ENCODE measurements at places on chromosomes 13 and 19. TPM values are rescaled to one million over a fixed set of nuclear protein-coding genes. Genes with fewer than 3 reads are reported as not detected.
A peak's percentile ranks its signal among the peaks of the same experiment; 100 is the strongest.

Gene CGB1
- total RNA-seq = not detected

Gene BEST2
- not detected for total RNA-seq

Gene PSG2
- not detected for total RNA-seq

Gene TMEM59L
- 2.0 TPM for total RNA-seq

Gene SLC7A10
- total RNA-seq = 24.2 TPM

Gene SLC7A9
- 0.29 TPM for total RNA-seq

Gene PCSK4
- 0.96 TPM for total RNA-seq

Gene KIR3DL1
- total RNA-seq = not detected

Gene SLC10A2
- not detected for total RNA-seq

Gene FNDC3A
- 40.7 TPM for total RNA-seq

Gene SULT2A1
- total RNA-seq = not detected

Gene DDX49
- 49.1 TPM for total RNA-seq

- DNase-seq = no peak
Measured at GRCh38 chr13:45809801-45810394, 41.7 kb downstream of the SIAH3 start.

GRCh38 chr13:45374917-45375316 is 33.9 kb upstream of the TPT1 start:
- peak; percentile 30 for DNase-seq

GRCh38 chr13:31046711-31047279 is 114.3 kb downstream of the TEX26 start:
- peak; percentile 59 for DNase-seq

DNA sequence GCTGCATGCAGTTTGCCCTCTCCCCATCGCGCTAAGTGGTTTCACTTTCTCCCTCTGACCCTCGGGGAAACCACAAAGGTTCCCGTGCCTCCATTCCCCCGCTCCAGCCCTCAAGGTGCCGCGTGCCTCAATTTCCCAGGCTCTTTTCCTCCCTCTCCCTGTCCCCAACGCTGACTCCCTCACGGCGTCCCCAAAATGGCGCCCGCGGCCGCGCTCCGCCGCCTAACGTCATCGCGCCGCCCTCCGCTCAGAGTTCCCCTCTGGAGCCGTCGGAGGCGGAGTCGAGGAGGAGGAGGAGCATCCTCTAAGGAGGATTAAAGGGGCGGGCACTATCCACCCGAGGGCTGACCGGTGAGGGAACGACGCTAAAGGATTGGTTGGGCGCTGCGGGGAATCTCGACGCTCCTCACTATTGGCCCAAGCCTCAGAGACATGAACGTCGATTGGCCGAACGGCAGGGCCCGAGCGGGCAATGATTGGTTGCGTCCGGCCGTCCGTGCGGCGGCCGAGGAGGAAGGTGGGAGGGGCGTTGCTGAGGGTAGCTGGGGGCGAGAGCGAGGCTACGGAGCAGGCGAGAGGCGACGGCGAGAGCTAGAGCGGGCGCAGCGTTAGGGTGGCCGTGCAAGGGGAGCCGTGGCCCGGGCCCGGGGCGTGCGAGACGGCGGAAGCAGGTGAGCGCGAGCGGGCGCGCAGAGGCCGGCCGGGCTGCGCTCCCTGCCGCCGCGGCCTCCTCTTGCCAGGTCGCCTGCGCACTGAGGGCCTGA is at the start of gene ZNF574:
Gene ZNF574 (plus strand): TSS at position 551 of the 764 bp plus-strand sequence. CDS start 2,441 bp downstream, outside the sequence.
- peak; percentile 99 for DNase-seq

- no peak for DNase-seq
Measured at GRCh38 chr13:110012102-110012739, 225.8 kb upstream of the IRS2 start.

DNA sequence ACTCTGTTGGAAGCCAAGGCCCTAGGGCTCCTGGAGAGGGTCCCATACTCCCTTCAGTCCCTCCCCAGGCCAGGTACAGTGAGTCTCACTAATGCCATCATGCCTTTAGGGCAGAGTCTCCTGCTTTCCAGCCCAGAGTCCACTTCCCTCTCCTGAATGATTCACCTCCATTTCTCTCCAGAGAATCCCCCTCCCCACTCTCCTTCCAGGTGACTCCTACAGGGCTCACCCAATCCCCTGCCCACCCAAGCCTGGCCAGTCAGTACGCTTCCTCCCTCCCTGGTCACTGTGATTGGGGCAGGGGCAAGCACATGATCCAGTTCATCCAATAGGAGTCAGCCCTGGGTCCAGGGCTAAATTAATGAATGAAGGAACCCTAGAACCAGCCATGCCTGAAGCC is 35.0 kb upstream of the PNMA8B start:
- peak; percentile 28 for DNase-seq

GRCh38 chr13:20074966-20075365 is 85.9 kb downstream of the GJA3 start:
- DNase-seq = no peak

DNA sequence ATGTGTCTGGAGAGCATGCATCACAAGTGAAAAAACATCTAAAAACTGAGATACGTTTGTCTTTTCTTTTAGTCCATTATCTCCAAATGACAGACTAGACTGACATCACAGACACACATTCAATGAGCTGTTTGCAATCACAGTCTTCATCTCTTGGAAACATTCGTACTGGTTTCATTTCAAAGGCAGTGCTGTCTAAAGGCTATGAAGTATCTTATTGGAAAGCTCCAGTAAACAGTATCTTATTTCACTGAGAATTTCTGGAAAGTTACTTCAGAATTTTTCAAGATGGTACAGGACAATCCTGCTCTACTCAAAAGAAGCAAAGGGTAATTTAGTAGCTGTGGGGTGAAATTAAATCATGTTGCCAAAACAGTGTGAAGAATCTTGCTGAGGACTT is 53.5 kb upstream of the TNFRSF19 start:
- no peak for DNase-seq

DNA sequence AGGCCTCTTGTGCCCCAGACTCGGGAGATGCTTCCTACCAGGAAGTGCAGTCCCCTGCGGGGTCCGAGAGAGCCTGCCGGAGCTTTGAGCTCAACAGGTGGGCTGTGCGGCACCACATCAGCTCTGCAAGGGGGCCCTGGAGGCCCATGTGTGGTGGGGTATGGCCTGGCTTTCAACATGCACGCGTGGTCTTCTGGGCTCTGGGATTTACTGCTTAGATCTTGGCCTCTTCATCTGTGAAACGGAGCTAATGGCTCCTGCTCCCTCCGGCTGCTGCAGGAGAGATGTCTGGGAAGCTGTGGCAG is 18.0 kb downstream of the NDUFB7 start:
- no peak for DNase-seq

DNA sequence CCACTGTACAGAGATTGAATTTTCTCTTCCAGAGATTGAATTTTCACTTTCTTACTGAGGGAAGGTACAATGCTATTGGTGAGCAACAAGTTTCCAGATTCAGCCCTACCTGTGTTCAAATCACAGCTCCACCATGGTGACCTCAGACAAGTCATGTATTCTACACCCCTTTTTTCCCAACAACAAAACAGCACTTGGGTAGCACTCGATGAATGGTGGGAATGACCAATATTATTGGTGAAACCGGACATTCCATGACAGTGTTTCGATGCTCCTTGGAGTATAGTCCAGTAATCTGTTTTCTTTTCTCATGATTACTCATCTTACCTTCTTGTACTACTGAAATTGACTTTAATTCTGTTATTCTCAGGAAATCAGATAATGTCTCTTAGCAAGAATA is 266.2 kb upstream of the SOX21 start:
- no peak for DNase-seq

GRCh38 chr19:46451352-46451751 is 20.0 kb downstream of the PNMA8A start:
- DNase-seq = peak; percentile 24

- DNase-seq = no peak
Measured at GRCh38 chr19:11457115-11457514, 21.7 kb downstream of the PRKCSH start.

DNA sequence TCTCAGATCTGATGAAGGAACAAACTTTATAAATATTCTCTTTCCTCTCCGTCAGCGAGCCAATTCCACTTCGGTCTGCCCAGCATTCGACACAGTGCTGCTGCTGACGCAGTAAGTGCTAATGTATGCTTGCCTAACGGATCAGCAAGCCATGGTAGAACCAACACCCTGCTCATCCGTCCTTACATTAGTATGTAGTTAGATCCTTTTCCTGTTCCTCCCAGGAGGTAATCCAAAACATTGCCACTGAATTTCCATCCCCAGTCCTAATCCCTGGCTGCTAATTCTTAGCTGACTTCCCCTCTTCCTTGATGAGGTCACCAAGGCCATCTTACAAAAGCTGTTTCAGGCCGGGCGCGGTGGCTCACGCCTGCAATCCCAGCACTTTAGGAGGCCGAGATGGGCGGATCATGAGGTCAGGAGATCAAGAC is 88.0 kb downstream of the STARD13 start:
- no peak for DNase-seq

DNA sequence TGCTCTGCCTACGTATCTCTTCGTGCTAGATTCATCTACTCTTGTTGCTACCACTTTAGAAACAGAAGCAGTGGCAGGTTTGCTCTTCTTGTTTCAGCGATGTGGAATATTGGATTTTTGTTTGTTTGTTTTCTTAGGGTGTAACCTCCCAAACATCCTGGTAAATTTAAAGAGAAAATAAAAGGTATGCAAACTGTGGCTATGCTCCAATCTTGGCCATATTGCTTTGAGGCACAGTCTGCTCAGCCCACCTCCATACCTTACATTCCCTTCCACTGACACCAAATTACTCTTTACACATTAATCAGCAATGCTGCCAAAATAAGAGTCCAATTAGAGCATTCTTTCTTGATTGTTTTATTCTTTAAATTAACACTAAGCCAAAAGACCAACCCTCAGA is 25.2 kb upstream of the UBL3 start:
- DNase-seq = no peak

DNA sequence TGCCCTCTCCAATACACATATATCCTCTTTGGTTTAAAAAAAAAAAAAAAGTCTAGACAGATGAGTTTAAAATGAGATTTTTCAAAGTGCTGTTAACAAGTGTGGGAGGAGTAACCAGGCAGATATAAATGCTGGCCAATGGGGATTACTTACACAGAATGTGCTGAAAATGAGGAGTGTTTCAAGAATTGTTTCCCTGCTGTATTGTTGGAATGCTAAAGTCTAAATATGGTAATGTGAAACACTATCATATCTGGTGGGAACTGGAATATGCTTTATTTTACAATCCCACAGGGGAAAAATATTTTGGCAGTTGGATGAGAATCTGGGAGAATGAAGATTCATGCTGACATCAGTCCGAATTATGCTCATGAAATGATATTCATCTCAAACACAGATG is 250.7 kb downstream of the DCT start:
- DNase-seq = no peak

DNA sequence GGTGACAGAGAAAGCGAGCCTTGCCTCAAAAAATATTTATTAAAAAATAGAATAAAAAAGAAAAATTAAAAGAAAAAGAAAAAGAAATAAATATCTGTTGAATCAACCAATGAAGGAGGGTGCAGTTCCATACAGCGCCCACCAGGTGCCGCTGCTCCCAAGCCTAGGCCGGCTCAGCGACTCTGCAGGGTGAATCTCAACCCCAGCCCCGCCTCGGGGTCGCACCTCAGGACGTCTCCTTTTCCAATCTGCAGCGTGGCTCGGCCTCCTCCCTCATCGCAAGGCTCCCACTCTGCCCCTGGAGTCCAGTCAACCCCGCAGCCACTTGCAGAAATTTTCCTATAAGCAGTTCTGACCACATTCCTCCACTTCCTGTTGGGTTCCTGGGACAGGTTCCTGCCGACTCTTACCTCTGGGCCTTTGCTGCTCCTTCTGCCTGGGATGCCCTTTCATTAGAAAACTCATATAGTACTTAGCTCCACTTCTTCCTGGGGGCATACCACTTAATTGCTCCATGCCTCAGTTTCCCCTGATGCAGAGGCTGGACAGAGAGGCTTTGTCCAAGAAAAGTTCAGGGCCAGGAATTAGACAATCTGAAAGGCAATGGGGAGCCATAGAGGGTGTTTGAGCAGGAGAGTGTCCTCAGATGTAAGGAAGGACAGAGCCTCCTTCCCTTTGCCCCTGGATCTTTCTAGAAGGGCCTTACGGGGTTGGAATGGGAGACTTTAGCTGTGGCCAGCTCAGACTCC is 24.3 kb downstream of the NFILZ start:
- no peak for DNase-seq

DNA sequence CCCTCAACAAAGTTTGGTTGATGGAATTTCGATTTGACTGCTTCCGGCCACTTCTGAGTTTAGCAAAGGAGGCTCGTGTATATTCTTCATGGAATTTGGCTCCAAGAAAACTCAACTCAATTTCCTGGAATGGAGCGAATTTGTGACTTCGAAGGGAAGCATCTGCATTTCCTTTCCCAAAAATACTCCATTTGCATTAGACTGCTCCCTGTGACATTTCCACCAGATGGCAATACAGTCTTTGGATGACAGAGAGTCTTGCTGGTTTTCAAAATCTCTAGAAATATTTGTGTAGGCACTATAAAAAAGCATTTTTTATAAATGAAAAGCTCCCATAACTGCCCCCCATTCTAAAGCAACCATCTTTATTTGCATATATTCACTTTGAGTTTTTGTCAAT is 4.1 kb downstream of the C1QTNF9 start:
- DNase-seq = no peak

DNA sequence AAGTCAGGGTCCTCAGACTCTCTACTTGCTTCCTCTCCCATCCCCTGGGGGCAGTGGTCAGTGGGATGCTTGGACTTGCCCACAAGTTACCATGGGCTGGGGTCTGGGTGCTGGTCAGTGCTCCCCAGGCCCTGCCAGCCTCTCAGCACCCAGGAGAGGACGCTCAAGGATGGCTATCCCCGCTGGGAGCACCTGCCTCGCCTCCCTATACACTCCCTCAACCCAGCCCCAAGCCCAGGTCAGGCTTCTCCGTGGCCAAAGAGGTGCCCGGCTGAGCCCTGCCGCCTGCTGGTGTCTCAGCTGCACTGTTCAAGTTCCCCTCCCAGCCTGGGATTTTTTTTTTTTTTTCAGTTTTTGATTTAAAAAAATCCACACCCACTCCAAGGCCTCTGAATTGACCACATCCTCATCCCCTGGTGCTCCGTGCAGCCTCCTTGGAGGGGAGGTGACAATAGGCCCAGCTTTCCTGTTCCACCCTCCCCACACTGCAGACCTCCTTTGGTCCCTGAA is 10.8 kb downstream of the F2RL3 start:
- DNase-seq = no peak
